Muscle of back (tissue), 13 donors: ENCODE measurements at places on chromosomes 2 and 18.

DNA sequence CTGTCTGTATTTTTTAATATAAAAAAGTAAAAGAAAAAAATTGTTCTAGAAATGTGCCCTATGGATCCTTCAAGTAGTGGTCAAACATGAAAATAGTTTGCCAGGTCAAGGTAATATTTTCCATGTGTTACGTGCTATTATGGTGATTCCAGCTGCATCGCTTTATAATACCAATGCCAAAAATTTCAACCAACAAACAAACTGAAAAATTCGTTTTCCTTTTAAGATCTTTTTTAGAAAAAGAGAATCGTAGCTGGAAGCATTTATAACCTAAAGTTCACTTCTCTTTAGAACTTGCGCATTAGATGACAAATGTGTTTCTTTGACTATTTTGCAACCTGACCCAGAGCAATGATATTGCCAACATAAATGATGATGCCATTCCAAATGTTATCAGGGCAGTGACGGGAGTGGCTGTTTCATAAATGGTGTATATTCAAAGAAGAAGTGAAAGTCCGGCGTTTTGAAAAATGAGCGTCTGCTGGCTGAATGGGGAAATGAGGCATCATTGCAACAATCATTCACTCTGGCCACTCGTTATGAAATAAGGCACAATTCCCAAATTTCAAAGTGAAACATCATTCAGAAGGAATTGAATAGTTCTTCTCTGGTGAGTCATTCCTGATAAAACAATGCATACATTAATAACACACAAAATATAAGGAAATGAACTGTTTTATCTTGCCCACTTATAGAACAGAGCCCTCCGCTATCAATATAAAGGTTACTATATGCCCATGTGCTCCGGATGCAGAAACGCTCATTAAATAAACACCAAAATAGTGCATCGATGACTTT lies 297.4 kb downstream of the TGIF1 start:
- DNase-seq = peak; percentile 17

DNA sequence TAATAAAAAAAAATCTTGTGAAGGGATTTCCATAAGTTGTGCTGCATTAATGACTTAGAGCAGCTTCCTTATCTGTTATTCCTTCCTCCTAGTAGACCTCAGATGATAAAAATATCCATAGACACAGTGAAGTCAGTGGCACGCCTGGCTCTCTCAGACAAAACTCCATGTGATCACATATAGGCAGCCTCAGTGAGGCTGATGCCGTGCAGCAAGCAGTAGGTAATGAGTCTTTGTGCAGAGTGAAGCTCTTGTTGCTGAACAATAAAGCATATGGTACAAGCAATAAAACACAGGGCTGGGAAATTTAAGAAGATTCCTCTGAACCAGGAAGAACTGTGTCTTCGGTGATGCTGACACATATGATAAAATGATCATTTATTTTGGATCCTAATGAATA lies 102.7 kb downstream of the CSRNP3 start:
- DNase-seq = no peak

DNA sequence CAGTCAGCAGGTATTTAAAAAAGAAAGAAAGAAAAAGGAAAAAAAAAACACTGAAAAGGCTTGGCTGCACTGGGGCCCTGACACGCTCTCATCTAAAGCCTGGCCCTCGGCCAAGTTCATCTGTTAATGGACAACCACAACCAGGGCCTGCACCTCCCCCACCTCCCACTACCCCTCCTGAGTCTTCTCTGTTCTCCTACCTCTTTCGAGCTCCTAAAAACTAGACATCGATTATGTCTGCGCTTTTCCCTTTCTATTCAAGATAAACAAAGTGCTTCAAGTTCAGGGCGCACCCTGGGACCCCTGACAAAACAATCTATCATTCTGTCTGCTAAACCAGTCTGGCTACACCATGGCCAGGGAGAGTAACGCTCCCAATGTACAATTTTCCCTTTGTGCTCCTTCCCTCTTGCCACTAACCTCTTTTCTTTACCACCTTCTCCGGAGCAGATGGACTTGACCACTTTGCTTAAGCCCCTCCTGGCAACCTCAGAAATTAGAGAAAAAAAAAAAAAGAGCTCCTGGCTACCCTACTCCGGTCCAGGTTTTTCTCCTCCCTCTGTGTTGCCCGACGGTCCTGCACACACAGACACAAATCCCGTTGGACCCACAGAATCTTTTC lies 22.7 kb downstream of the BCL11A start:
- DNase-seq = peak; percentile 60

DNA sequence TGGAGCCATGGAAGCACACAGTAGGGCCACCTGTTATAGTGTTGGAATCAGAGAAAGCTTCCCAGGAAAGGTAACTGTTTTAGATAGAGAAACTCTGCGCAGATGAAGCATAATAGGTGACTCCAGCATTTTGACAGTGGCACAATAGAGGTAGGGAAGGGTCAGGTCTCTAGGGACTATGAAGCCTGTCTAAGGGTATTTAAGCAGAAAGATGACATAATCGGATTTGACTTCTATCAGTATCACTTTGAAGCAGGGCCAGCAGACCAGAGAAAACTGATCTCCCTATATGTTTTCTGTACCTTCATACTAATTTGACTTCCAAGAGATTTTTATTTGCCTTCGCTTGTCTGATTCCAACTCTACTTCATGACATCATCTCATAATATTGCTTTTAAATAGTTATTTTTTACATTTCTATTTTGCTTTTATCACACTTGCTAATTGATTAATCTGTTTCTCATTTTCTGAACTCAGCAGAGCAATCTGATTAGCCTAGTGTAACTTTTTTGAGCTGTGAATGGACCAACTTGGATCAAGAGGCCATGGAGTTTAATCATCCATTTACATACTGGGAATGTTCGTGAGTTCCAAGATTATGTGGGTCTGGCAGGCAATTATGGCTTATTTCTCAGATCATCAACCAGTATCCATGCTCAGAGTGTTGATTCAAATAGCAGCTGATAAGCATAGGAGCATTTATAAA lies 8.4 kb upstream of the HIBCH start:
- DNase-seq = no peak

- no peak for DNase-seq
Observed at GRCh38 chr2:68709421-68709911, 25.1 kb upstream of the ARHGAP25 start.

DNA sequence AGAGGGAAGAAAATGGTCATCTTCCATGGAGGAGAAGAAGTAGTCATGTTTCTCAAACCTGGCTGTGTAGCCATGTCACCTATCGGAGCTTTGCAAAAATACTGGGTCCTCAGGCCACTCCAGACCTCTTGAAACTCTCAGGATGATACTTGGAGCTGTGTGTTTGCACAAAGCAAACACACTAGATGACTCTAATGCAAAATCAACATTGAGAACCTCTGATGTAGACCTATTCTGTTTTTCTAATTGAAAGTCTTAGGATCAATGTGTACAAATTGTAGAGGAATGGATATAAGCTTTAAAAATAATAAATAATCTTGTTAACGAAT lies 444.3 kb downstream of the RND3 start:
- DNase-seq = no peak

DNA sequence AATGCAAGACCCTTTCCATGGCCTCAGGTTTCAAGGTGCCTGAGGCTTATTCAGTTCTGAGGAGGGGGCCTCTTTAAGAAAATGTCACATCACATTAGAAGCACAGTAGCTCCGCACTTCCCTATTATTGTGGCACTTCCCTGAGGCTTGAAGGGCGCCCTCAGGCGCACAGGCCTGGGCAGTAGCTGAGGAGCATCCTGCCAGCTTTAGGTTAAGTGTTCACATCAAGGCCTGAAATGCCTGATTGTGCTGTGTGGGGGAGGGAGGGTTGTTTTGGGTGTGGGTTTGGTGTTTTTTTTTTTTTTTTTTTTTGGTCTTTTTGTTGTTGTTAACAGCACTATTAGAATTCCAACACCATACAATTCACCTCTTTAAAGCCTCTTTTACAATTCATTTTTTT lies 107.9 kb downstream of the CABLES1 start:
- no peak for DNase-seq

DNA sequence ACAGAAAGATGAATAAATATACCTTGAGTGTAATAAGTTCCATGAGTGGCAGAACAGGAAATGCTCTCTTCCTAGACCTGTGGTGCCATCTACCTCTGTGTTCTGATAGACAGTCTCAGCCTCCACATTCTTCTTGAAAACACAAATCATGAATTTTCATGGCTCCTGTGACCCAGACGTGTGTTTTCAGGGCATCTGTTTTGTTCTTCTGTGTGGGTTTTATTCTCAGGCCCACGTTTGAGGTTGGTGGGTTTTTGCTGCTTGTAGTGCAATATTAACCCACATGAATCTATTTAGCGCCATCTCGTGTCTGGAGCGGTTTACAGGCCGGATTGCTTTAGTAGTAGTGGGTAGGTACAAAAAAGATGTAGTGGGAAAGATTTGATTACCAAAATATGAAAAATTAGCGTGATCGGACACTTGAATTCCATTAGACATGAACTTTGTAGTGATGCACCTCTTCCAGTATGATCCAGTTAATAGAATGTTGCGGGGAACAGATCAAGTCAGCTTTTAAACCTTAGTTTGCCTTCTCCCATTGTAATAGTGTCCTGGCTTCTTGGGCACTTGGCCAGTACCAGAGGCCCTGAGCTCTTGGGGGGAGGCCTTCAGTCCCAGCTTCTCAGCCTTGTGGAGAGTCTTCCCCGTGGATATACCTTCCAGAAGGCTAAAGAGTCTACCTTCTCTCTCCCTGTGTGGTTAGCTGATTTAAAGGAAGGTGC lies 256.5 kb downstream of the TPGS2 start:
- DNase-seq = peak; percentile 62
